ENCODE measurements at places on chromosomes 12 and 14. TPM values are rescaled to one million over a fixed set of nuclear protein-coding genes. Genes with fewer than 3 reads are reported as not detected.

Gene KRT82
- not detected for total RNA-seq

Gene RDH12
- not detected for total RNA-seq

Gene C12orf54
- not detected for total RNA-seq

Gene PZP
- not detected for total RNA-seq

Gene SLC2A14
- not detected for total RNA-seq

Gene TMEM30B
- total RNA-seq, result not detected

Gene TPH2
- total RNA-seq, result not detected

Gene PLA2G1B
- not detected for total RNA-seq

Gene SGPP1
- total RNA-seq, result 38.5 TPM

Gene RPS6KA5
- total RNA-seq, result 0.30 TPM

Gene PPP1R13B
- 3.2 TPM for total RNA-seq

Gene SIX1
- 0.05 TPM for total RNA-seq

Data from smooth muscle cell of the umbilical artery (primary cell).